ENCODE measurements at places on chromosomes 5 and 9. TPM values are rescaled to one million over a fixed set of nuclear protein-coding genes. Genes with fewer than 3 reads are reported as not detected.

NTNG2 gene
- 40.5 TPM for total RNA-seq

NPR3 gene
- total RNA-seq: 154 TPM

FAXDC2 gene
- 22.5 TPM for total RNA-seq

DMRTA1 gene
- total RNA-seq: 0.78 TPM

SPATA31A3 gene
- total RNA-seq: not detected

CTSV gene
- 0.26 TPM for total RNA-seq

PRRT1B gene
- total RNA-seq: not detected

DOLK gene
- total RNA-seq: 21.1 TPM

PCDHB1 gene
- under 0.01 TPM for total RNA-seq

IL3 gene
- not detected for total RNA-seq

CAAP1 gene
- total RNA-seq: 20.3 TPM

SPINK13 gene
- total RNA-seq: 1.4 TPM

PCDHAC1 gene
- total RNA-seq: under 0.01 TPM

TLN1 gene
- total RNA-seq: 275 TPM

GTF2H2 gene
- total RNA-seq: 54.4 TPM

SPATA31C1 gene
- total RNA-seq: not detected

INSYN2B gene
- 1.1 TPM for total RNA-seq

SOX30 gene
- total RNA-seq: under 0.01 TPM

NFX1 gene
- total RNA-seq: 47.2 TPM

All from articular chondrocyte of knee joint (primary cell).